ENCODE measurements at places on chromosomes 4 and X. TPM values are rescaled to one million over a fixed set of nuclear protein-coding genes. Genes with fewer than 3 reads are reported as not detected.

DNA sequence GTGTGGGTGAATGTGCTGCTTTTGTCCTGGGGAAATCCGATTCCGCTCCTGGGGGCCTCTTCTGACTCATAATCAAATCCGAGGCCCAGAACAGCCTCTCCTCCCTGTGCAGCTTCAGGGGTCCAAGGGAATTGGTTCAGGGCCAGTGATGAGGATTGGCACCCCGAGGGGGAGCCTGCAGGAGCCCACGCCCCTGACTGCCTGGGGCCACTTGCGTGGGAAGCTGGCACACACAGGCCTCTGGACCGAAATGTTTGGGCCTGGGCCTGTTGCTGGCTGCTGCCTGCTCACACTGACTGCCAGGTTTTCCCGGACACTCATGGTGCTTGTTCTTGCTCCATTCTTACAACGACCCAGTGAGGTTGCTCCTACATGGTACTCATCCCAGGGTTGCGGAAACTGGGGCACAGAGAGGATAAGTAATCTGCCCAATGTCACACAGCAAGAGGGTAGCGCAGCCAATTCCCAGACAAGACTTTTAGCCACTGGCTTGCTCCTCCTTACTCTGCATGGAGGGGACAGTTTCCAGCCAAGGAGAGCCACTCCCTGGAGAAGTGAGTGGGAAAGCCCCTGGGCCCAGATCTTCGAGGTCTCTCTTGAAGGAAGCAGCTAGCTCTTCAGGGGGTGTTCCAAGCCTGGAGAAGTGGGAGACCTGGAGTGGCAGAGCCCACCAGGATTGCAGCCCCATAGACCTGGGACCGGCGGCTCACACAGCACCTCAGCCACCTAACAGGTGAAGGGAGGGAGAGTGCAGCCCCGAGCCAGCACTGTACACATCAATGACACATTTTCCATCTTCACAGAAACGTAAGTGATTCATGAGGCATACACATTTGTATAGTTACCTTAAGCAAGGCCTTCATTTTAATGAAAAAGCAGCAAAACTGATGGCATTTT is 20.3 kb downstream of the CFAP99 start:
- no peak for DNase-seq

DNA sequence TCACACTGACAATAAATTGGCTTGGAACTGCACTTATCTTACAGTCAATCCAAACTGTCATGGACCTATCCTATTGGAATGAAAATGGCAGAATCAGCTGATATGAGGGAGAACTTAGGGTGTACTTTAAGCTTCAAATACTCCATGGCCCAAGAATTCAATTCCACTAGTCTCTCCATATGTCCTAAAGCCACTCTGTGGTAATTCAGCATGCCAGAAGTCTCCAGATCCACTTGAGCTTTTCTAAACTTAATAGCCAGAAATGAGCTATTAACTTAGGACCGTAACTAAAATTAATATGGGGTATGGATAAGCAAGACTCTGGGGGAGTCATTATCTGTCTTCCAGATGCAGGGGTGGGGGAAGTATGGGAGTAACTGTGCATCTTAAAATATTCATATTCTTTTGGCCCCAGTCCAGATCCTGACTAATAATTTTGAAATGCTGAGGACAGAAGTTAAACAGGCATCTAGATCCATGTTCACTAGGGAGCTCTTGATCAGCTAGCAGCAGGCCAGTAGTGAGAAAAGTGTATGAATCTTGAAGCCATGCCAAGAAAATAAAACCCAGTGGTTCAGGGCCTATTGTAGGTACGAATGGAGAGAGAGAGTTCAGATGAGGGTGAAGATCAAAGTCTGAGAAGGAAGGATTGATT is 167.6 kb downstream of the DKK2 start:
- DNase-seq: no peak

Gene HGFAC
- total RNA-seq: 0.80 TPM

Gene FRG2
- not detected for total RNA-seq

GRCh38 chr4:143473334-143474126 is 40.0 kb upstream of the SMARCA5 start:
- DNase-seq: no peak

DNA sequence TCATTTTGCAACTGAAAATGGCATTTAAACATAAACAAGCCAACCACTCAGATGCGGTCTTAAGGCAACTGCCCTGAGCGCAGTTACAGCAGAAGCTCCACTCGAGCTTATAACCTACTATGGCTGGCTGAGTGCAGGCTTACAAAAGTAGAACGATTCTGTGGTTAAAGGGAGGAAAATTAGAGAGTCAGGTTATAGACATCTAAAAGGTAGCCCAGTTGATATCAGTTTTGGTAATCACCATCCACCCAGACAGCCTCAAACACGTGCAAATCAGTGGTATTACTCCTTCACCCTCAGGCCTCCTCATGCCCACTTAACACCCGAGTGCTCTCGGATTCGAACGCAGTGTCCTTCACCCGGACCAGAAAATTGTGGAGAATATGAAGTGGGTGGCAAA is 3.1 kb downstream of the LEF1 start:
- no peak for DNase-seq

DNA sequence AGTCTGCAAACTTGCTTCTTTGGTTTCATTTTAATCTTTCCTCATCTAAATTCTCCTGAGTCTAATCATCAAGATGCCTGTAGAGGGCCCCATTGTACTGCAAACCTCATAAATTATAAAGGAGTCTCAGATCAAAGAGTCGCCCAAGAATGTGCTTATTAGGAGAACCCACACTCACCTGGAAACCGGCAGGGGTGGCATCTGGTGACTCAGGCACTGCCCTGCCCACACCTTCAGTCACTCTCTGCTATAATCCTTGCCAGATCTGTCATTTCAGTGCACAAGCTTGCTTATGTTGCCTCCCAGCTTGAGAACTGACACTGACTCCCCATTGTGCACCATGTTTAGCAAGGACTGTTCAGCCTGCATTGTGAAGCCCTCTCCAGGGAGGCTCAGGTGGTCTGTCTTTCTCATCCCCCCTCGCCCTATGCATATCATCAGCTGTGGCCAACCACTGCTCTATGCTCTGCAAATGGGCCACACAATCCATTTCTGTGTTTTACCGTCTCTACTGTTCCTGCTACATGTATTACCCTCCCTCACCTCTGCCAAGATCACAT is 12.4 kb downstream of the EPGN start:
- DNase-seq: no peak

Gene TLR6
- 0.71 TPM for total RNA-seq

- DNase-seq: no peak
These were observed 84.7 kb downstream of the ABCB7 start for GRCh38 chrX:75071334-75071733.

Gene MORC4
- total RNA-seq: 2.6 TPM

DNA sequence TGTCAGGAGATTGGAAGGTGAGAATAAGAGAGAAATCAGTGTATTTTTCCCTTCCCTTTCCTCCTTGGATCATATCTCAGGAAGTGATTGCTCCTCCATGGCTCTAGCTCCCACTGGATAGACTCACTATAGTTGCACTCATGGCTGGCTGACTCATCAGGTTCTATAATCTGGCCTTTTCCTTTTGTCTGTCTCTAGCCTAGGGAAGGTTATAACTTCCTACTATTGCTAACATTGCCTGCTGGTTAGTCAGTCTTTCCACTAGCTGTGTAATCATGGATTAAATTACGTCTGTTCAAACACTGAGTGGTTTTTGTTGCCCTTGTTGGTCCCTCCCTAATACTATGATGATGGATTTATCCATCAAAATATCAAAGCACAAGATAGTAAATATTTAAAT is 195.5 kb upstream of the VEGFC start:
- DNase-seq: no peak

Gene PLK4
- 0.49 TPM for total RNA-seq

DNA sequence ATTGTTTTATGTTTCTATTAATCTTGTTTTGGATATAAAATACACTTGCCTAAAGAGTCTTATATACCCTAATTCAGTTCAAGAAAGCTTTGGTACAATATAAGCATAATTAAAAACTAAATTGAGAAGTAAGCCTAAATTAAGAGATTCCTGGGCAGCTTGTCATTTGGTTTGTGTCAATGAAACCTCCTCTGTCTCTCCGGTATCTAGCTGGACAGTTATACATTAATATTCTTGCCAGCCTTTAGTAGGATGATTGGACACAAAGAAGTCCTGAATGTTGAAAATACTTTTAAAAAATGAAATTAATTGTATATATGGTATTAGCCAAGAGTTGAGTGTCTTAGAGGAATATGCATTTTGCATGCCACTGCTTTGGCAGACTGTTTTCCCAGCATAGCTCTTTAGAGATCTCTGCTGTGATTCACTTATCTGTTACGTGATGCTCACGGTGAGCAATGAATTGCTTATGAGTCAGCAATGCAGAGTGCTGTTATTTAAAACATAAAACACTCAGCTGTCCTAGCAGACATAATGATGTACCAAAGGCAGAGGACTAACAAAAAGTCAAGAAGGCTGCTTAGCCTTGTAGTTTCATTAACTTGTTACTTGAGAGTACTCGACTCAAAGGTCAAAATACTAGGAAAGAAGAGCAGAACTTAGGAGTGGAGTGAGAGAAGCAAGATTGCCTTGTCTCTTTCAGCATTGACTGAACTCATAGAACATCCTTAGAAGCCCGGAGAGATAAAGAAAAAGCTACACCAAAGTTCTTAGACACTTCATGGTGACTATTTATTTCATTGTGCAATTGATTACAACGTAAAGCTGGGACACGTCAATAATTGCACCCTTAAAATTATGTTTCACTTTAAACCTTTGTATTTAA is 1296.1 kb upstream of the PCDH7 start:
- DNase-seq: no peak

- DNase-seq: no peak
These were observed 32.5 kb upstream of the AADAT start for GRCh38 chr4:170122252-170122651.

GRCh38 chrX:87571964-87572363 is 54.4 kb downstream of the KLHL4 start:
- DNase-seq: no peak

Gene GAGE13
- total RNA-seq: not detected

DNA sequence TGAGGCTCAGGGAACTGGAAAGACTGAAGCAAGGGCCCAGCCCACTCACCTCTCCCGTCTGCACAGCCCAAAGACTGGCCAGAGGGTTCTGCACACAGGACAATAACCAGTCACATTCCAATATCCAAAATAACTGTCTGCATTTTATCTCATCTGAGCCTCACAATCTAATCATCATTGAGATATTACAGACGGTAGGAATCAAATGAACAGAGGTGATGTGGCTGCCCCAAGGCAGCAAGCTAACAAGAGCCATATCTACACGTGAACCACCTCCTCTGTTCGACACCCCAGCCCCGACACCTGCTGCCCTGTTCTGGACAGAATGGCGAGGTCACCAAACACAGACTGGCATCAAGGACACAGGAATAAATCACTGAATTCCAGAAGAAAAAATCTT is 60.5 kb downstream of the AFAP1 start:
- DNase-seq: no peak

Gene ADH7
- not detected for total RNA-seq

Gene PRAF2
- total RNA-seq: 8.7 TPM

DNA sequence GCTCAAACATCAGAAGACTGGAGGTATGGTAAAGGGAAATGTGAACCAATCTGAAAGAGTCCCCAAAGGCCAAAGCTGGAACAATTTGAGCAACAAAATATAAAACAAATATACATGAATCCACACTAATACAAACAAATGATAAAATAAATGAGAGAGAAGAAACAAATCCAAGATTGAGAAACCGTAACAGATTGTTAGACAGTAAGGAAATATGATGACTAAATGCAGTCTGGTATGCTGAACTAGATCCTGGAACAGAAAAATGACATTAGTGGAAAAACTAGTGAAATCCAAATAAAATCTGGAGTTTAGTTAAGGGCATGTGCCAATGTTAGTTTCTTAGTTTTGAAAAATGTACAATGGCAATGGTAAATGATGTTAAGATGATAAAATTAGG is 15.9 kb downstream of the PPA2 start:
- DNase-seq: no peak

DNA sequence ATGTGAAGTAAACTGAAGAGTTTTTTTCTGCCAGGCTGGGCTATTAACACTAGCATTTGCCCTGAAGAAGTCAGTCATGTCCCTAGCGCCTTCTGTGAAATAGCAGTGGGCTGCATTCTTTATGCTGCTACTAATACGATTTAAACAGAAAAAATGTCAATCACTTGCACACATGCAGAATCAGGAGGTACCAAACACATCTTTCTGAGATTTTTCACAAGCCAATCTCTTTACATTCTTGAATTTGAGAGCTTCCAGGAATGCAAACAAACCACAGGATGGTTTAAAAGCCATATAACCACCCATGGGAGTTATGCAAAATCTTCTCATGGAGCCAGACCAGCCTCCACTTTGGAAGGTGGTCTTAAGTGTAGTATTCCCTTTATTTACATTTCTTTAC is 220.1 kb downstream of the IQCM start:
- no peak for DNase-seq

- no peak for DNase-seq
These were observed 30.1 kb upstream of the BBS7 start for GRCh38 chr4:121900132-121900983.

Gene TMPRSS11A
- not detected for total RNA-seq

GRCh38 chrX:119194621-119195020 is 41.5 kb upstream of the PGRMC1 start:
- no peak for DNase-seq

Gene SOX3
- total RNA-seq: not detected

DNA sequence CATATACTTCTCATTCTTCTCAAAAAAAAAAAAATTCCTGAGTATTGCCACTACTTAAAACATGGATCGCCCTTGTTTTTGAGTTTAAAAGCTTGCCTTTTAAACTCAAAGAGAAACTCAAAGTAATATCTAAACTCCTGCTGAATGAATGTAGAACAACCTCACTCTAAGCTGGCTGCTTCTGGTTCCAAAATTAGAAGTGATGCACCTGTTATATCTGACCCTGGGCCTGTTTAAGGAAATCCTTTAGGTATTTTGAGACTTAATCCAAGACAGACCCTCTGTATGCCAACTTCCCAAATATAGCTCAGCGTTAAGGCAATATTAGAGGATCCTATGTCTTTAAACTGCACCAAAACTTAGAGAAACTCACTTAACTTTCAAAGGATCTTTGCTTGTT is 1.8 kb upstream of the OTUD4 start:
- no peak for DNase-seq

GRCh38 chr4:188195389-188195985 is 56.2 kb downstream of the TRIML1 start:
- DNase-seq: no peak

DNA sequence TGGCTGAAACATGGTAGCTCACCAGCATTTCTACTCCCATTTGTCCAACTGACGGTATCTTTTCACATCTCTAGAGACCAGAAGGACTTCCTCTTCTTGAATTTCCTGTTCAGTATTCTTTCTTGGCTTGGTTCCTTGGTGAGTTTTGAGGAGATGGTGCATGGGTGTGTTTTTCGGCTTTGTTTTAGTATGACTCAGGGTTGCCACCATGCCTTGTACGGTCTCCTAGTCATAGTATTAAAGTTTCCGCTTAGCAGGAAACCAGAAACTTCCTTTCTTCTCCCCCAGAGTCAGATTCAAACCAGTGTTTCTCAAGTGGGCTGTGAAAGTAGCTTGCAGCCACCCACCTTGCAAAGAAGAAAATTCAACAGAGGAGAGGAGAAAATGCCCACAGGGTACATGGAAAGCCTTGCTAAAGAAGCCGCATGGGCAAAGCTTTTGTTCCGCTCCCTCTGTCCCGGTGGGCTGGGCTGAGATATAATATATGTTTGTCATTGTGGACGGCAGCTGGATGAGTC is 5.7 kb downstream of the CD99 start:
- no peak for DNase-seq
